Upper lobe of left lung (tissue), 6 donors: ENCODE measurements at places on chromosomes 6 and 20. TPM values are rescaled to one million over a fixed set of nuclear protein-coding genes. Genes with fewer than 3 reads are reported as not detected.

The CLPSL1 gene
- total RNA-seq = not detected

The CRISP3 gene
- 0.81 TPM for total RNA-seq

The ENPP5 gene
- total RNA-seq = 7.2 TPM

The HSPA1A gene
- total RNA-seq = 124 TPM

The PIGT gene
- total RNA-seq = 50.7 TPM
